ENCODE measurements at places on chromosomes 6 and 20. TPM values are rescaled to one million over a fixed set of nuclear protein-coding genes. Genes with fewer than 3 reads are reported as not detected.

DNA sequence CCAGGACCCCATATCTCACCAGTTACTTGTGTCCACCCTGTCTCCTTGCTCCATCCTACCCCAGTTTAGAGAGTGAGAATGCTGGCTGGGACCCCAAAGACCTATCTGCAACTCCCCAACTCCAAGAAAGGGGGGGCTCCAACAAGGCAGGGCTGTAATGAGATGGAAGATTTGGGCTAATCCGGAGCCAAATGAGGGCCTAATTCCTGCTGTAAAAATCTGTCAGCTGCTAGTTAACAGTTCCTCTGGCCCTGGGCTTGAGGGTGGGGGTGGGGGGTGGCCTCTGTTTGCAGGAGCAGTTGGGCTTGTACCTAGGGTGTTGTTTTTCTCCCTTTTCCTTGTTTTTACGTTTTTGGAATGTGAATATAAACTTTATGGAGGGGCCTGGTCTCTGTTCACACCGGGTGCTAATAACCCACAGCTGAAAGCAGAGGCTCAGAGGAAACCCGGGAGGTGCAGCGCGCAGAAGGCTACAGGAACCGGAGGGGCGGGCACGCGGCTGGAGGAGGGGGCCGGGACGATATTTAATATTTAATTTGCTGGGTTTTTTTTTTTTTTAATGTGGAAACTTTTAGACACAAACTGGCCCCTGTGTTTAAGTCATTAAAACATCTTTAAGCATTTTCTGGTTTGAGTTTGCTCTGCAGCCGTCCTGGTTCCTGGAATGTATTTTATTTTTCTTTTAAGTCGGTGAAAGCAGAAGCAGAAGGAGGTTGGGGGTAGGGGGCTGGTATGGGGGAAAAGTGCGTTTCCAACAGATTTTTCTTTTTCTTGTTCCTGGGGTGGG, 70.7 kb downstream of the NCR2 start:
- no peak for DNase-seq

EDN3 gene
- 220 TPM for total RNA-seq

- no peak for DNase-seq
Observed at GRCh38 chr6:134195164-134195906, 122.6 kb downstream of the SGK1 start.

DNA sequence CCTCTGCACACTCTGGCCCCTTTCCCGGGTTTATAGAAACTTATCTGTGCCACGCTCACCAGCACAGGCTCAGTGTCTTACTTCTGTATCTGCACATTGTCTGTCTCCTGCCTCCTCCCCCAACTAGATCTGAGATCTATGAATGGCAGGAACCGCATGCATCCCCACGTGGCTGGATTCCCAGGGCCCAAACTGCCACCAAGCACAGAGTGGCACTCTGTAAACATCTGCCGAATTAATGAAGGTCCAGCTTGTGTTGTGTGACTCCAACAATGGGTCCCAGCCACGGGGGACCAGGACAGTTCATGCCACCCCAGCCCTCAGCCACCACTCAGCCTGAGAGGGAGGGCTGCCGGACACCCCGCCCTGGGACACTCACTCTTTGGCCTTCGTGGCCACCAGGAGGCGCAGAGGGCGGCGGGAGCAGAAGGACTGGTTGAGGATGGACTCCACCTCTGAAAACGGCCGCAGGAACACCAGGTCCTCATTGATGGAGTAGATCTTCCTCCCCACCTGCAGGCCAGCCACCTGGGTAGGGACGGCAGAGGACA, 171.1 kb downstream of the PREX1 start:
- no peak for DNase-seq

GRCh38 chr6:34955442-34955841, 66.4 kb downstream of the ANKS1A start:
- DNase-seq = no peak

COQ3 gene
- total RNA-seq = 3.7 TPM

DNA sequence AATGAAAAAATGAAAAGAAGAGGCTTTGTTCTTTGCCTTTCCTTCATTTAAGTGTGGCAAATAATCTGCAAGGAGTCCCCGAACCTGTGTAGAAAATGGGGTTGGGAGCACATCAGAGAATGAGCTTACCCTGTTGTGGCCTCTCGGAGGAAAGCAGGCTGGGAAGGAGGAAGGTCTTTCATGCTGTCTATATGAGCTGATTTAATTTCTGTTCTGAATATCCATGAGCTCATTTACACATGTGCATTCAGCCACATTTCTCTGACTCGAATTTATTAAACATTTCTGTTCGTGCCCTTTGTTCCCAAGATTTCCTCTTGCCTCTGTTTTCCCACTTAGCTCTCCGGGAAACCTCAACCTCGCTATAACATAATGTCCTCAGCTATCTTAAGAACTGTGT, 584.4 kb upstream of the CDH4 start:
- DNase-seq = no peak

- DNase-seq = no peak
Observed at GRCh38 chr6:65259059-65259458, 448.0 kb downstream of the EYS start.

DNA sequence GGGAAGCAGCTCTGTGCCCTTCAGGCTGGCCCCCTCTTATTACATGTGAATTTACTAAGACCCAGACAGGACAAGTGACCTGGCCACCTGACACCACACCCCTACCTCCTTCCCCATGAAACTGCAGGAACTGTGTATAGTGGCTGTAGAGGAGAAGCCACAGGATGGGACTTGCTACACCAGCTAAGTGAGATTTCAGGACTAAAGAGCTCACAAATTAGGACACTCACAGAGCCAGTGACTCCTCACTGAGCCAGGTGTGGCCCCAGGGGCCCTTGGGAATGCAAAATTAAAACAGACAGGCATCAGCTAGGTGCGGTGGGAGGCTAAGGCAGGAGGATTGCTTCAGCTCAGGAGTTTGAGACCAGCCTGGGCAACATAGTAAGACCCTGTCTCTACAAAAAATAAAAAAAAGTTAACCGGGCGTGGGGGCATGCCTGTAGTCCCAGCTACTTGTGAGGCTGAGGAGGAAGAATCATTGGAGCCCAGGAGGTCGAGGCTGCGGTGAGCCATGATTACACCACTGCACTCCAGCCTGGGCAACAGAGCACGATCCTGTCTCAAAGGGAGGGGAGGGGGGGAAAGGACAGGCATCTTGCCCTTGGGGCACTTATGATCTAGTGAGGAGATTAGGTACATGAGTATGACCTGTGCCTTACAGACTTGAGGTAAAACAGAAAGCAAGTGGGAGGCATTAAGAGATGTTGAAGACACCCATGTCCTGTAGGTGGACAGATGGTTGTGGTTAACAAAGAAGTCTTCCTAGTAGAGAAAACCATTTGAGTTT, 23.2 kb upstream of the SRF start:
- no peak for DNase-seq

POM121L2 gene
- not detected for total RNA-seq

CRIP3 gene
- total RNA-seq = not detected

SLC24A3 gene
- 12.3 TPM for total RNA-seq

UST gene
- 14.2 TPM for total RNA-seq

- DNase-seq = no peak
Observed at GRCh38 chr6:14165091-14165490, 47.5 kb downstream of the CD83 start.

PERP gene
- total RNA-seq = 279 TPM

TTBK1 gene
- not detected for total RNA-seq

- DNase-seq = no peak
Observed at GRCh38 chr6:35505999-35506412, 6.7 kb downstream of the TULP1 start.

SLPI gene
- total RNA-seq = 431 TPM

- no peak for DNase-seq
Observed at GRCh38 chr20:50844430-50845100, 49.7 kb downstream of the BCAS4 start.

ARHGAP18 gene
- total RNA-seq = 7.6 TPM

FOXF2 gene
- total RNA-seq = 1.2 TPM

DNA sequence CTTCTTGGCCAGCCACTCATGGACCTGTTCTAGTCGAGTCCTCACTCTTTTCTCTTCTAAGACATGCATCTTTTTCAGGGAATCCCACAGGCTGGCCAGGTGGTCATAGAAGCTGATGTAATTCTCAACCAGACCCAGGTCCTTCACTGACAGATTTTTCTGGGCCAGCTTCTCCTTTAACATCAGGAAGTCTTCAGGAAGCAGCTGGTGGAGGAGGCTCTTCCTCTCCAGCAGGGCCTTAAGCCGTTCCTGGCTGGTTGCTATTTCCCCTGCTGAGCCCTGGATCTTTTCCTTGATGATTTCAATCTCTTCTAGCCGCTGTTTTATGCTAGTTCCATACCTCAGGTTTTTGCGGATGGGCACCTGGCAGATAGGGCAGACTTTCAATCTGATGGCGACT, 28.6 kb downstream of the DDX27 start:
- no peak for DNase-seq

LBP gene
- total RNA-seq = 0.98 TPM

- no peak for DNase-seq
Observed at GRCh38 chr6:149028767-149029405, 282.1 kb downstream of the UST start.

TEAD3 gene
- 29.0 TPM for total RNA-seq

GRCh38 chr20:10490257-10490656, 55.2 kb downstream of the SLX4IP start:
- no peak for DNase-seq

DNA sequence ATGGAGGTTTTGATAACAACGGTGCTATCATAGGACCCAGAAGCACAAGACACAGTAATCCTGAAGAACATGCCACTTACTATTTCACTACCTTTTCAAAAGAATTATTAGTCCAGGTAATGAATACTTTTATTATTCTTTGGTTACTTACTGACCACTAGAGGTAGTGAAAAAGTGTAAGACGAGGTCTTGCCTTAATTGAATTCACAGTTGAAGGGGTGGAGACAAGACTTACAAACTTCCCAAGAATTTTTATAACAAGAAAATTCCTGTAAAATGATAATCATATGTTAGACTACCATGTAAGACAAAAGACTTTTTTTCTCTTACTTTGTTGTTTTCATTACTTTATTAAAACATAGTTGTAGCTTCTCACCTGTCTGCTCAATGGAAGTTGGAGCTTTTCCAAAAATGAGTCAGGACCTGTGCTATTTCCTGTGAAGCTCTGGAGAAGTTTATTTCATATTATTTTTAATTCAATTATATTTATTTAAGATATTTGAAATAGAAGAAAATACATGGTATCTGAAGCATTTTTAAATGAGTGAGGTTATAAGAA, 52.4 kb downstream of the DOP1A start:
- no peak for DNase-seq

Data from vagina (tissue), 2 donors.